ENCODE measurements at places on chromosomes 11 and 22.
A peak's percentile ranks its signal among the peaks of the same experiment; 100 is the strongest.

GRCh38 chr11:72927380-72927779, 113.2 kb downstream of the ATG16L2 start:
- DNase-seq: no peak

GRCh38 chr11:12469451-12469850, 92.1 kb downstream of the PARVA start:
- no peak for DNase-seq

GRCh38 chr11:91164452-91164822, 941.6 kb upstream of the CHORDC1 start:
- DNase-seq: no peak

- DNase-seq: no peak
Measured at GRCh38 chr11:113849713-113850112, 25.7 kb downstream of the USP28 start.

DNA sequence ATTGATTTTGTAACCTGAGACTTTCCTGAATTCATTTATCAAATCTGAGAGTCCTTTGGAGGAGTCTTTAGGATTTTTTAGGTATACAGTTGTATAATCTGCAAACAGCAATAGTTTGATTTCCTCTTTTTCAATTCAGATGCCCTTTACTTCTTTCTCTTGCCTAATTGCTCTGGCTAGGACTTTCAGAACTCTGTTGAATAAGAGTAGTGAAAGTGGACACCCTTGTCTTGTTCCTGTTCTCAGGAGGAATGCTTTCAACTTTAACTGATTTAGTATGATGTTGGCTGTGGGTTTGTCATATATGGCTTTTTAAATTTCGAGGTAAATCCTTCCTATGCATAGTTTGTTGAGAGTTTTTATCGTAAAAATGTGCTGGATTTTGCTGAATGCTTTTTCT, 227.4 kb downstream of the CSNK2A3 start:
- DNase-seq: no peak

GRCh38 chr11:83349296-83349695, 63.1 kb upstream of the CCDC90B start:
- DNase-seq: no peak

DNA sequence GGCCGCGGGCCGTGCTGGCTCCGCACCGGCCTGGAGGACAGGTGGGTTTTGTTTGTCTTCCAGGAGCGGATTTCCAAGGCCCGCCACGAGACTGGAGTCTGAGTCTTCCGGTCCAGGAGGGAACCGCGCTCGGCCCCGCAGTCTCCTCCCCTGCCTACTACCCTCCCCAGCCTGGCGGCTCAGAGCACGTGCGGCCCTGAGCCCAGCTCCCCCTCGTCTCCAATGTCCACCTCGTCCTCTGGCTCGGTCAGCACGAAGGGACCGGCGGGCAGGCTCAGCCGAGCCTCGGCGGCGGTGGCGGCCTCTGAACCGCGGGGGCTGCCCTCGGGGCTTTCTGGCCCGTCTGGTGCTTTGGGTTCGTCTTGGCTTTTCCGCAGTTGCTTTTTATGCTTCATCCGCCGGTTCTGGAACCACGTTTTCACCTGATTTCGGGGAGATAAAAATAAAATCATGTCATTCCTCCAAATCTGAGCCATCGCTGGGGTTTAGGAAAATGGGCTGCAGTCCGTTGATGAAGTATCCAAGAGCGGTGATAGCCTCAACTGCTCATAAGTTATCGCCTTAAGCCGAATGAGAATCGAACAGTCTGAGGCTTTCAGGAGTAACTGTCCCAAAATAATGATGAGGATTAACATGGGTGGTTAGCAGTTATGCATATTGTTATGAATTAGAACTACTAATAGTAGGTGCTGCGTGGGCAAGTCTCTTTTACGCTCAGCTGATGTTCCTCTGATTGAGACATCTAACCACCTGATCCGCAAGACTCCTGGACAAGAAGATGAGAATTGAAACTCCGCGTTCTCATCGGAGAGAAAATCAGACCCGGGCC, 4.0 kb downstream of the BSX start:
- DNase-seq: no peak

- DNase-seq: no peak
Measured at GRCh38 chr11:104731890-104732289, 166.4 kb downstream of the CASP12 start.

DNA sequence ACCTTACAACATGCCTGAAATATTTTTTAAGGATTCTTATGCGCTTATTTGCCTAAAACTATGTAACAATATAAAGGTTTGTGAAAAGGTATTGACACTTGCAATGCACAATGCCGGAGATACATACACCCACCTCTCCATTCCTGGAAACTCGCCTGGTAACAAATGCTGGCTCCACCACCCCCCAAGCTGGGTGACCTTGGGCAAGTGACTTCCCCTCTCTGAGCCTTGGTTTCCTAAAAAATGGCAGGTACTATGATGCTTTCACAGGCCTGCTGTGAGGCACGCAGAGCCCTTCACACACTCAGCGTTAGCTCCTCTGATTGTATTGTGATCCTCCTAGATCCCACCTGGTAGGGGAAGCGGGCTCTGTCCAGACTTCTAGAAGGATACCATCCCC, 2.3 kb downstream of the GAL3ST1 start:
- no peak for DNase-seq

DNA sequence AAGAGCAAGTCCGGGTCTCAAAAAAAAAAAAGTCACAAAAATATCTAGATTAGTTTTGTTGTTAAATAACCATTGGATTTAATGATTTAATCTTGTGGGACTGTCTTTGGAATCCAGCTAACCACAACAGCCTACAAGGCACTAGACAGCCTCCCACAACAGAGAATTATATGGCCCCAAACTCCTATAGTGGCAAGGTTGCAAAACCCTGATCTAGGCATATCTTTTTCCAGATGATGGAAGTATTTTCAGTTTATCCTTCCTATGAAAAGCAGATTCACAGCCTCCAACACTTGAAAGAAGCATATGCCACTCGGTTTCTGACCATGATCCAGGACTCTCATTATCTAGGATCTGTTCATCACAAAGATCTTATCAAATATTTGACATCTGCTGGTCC, 5.4 kb upstream of the C11orf87 start:
- DNase-seq: no peak

GRCh38 chr22:36221799-36222751, 17.3 kb downstream of the APOL2 start:
- peak; percentile 29 for DNase-seq

- DNase-seq: no peak
Measured at GRCh38 chr11:72721689-72722049, 30.5 kb downstream of the ARAP1 start.

DNA sequence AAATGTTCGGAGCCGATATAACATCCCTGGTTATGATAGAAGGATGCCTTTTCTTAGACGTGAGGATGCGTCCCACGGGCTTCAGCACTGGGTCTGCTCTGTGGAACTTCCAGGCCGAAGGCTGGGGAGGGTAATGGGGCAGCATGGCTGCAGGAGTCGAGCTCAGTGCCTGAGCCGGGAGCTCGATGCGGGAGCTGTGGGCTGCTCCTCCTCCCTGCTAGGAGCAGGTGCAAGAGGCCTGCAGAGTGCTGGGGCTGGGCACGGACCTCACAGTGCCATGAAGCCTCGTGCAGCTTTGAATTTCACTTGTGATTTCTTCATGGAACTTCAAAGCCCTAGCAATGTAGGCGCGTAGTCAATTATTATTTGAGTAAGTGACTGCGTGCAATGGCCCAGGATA, 6.0 kb downstream of the TUBA8 start:
- DNase-seq: no peak

- no peak for DNase-seq
Measured at GRCh38 chr11:45083544-45084087, 62.8 kb upstream of the PRDM11 start.

- DNase-seq: peak; percentile 71
Measured at GRCh38 chr11:126355324-126355925, at the start of gene ST3GAL4. ST3GAL4 (plus strand) TSS chr11:126355686; CDS start chr11:126406156, 50,470 bp downstream.

DNA sequence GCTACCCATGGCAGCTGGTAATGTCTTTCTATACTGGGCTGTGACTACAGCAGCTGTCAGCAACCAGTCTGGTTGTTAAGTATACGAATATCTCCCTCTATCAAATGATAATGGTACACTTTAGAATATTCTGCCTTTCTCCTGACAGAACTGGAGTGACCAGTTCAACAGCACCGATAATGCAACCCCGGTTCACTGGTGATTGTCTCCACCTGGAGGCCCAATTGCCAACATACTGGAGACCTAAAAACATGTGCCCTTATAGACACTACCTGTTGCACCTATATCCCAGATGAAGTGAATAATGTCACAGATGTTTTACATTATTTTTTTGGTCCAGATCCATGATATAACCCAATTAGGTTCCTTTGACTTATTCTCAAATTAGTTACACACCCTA, 21.1 kb downstream of the OR5P2 start:
- DNase-seq: no peak

GRCh38 chr22:48889209-48889830, 938.4 kb downstream of the BRD1 start:
- DNase-seq: no peak

GRCh38 chr11:13208921-13209320, 68.7 kb upstream of the BMAL1 start:
- no peak for DNase-seq

GRCh38 chr11:84714316-84714780, 912.8 kb downstream of the DLG2 start:
- peak; percentile 8 for DNase-seq

- peak; percentile 67 for DNase-seq
Measured at GRCh38 chr11:126989942-126990715, 10.4 kb downstream of the KIRREL3 start.

GRCh38 chr11:46381048-46381818, at the start of gene MDK:
MDK (plus strand) TSS chr11:46381669; CDS start chr11:46382058, 389 bp downstream.
- DNase-seq: no peak

DNA sequence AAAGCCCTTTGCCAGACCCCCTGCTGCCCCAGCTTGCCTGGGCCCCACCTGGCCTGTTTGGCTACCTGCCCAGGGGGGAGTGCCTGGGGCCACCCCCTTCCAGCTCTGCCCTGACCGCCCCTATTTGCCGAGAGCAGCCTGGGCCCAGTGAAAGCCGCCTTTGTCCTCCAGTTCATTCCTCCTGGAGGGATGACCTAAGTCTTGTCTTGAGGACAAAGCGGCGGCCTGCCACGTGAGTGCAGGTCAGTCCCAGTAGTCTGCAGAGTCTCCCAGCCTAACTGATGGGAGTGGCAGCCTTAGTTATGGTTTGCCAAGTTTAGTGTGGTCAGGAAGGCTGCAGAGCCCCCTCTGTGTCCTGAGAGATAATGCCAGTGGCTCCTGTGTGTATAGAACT, 115.9 kb upstream of the CRYBB3 start:
- no peak for DNase-seq

- no peak for DNase-seq
Measured at GRCh38 chr11:59708537-59708936, 5.1 kb downstream of the OR10V1 start.

DNA sequence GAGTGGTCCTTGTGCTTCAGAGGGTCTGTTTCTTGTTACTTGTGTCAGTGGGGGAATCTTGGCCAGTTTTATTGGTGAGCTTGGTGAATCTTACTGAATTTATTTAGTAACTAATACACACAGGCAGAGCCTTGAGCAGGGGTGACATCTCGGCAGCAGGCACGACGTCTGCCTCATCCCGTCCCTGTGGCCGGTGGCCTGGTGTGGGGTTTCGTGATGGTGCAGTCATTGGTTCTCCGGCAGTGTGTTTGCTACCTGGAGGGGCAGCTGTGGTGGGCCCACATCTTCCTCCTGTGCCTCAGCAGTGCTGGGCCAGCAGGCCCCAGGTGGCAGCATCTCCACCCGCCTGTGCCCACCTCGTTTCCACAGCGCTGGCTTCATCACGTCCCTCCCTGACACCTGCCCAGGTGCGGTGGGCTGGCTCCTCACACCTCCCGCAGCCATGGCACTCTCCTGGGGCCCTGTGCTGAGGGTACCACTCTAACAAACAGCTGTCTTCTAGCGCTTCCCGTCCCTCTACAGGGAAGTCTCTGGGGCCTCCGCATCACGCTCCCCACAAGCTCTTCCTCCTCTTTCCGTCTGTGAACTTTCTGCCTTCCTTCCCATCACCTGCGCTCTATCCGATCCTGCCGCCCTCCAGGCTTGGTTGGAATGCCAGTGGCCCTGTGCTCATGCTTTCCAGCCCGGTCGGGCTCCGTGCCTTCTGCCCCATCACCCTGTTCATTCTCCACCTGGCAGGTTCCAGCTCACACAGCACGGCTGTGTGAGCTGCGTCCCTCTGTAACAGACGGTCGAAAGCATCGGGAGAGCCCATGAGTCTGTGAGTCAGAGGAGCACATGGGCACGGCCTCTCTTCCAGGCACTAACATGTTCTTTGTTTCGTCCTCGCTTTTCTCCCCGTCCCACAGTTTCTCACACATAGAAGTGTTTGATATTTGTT, 203.4 kb downstream of the TBC1D22A start:
- no peak for DNase-seq

DNA sequence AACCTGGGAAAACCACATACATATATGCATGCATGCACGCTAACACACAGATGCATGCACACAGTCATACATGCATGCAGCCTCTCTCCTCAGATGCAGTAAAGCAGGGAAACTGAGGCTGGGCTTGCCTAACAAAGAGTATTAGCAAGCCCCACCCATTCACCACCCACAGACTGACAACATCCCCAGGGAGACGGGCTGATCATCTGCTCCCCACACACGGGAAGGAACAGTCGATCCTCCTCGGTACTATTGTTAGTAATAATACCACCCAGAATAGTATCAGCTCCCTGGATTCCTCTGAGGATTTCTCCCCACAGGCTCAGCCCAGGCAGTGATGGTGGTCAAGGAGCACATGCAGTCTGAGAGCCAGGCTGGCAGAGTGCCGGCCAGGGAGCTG, 41.2 kb downstream of the SLC22A12 start:
- DNase-seq: no peak

GRCh38 chr22:41356430-41357028, 25.2 kb upstream of the TEF start:
- DNase-seq: no peak

GRCh38 chr22:38706101-38706900, 557 bp downstream of the GTPBP1 start:
- peak; percentile 69 for DNase-seq

GRCh38 chr11:86069408-86070101, 671 bp upstream of the PICALM start:
- no peak for DNase-seq

DNA sequence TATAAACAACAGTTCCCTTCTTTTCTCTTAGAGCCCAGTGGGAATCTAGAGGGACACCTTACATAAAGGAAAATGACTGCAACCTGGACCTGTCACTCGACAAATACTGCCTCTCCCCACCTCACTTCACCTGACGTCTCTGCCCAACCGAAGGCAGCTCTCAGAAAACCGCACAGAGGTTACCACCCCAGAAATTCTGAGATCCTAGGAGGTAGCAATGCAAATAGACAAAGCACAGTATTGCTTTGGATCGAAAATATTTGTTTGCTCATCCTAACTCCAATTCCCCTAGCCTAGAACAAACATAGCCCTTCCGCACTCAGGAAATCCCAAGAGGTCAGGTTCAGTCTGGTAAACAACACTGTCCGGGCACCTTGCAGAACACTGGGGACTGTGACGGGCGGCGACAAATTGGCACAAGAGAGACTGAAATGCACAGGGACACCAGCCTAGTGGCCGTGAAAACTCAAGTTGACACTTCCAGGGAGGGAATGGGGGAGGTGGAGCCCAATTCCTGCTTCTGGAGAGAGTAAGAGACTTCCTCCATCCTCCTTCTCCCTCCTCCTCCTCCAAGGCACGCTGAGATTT, 420 bp upstream of the TRIM44 start:
- DNase-seq: no peak
